ENCODE measurements at places on chromosomes 13 and 19.

DNA sequence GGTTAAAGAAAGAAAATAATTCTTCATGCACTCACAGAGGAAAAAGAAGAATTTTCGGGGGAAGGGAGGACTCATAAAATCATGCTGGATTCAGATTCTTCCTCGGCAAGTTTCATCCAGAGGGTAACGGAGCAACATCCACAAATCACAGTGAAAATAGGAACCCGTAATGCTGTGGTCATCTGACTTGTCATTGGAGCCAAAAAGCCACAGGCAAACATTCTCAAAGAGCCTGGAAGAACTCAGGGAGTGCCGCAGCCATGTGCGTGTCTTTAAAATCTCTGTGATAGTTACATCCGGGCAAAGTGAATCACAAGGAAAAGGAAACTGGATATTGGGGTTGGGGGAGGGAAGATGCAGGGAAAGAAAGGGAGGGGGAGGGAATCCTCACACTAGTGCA is 33.0 kb upstream of the VSTM2B start:
- H3K4me1 ChIP-seq, result no peaks in the 10 kb centered on the region
- H3K27ac ChIP-seq, result no peak overlapping the region
- no peaks in the 10 kb centered on the region for H3K27me3 ChIP-seq
- no peak for DNase-seq

GRCh38 chr13:99331881-99332293 is 24.7 kb upstream of the GPR183 start:
- no peak overlapping the region for H3K4me3 ChIP-seq
- no peaks in the 10 kb centered on the region for H3K27me3 ChIP-seq
- H3K27ac ChIP-seq, result no peak overlapping the region
- peaks cover 18% of the 10 kb centered on the region for H3K36me3 ChIP-seq

- H3K36me3 ChIP-seq, result no peaks in the 10 kb centered on the region
- H3K27ac ChIP-seq, result no peak overlapping the region
- DNase-seq, result no peak
- H3K4me1 ChIP-seq, result no peaks in the 10 kb centered on the region
- H3K4me3 ChIP-seq, result no peak overlapping the region
These were observed 57.0 kb upstream of the IPO5 start for GRCh38 chr13:97896446-97896845.

- H3K27me3 ChIP-seq, result no peaks in the 10 kb centered on the region
- no peak for DNase-seq
- no peaks in the 10 kb centered on the region for H3K4me1 ChIP-seq
- H3K36me3 ChIP-seq, result no peaks in the 10 kb centered on the region
- no peak overlapping the region for H3K4me3 ChIP-seq
These were observed 83.7 kb downstream of the AKAP11 start for GRCh38 chr13:42355491-42356183.

DNA sequence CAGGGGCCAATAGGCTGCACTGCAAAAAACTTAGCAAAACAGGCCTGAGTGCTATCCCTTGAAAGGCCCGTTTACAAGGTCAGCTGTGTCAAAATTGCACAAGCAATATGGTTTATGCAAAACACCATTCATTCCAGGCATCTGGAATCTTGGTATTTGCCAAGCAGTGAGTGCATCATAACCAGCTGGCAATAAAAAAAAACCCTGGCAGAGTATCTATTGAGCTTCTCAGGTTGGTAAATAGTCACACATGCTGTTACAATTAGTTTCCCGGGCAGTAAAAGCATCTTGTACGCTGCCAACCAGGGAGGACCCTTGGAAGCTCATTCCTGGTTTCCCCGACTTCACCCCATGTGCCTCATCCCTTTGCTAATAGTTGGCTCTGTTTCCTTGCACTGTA is 21.3 kb downstream of the ZNF77 start:
- no peaks in the 10 kb centered on the region for H3K4me1 ChIP-seq
- H3K36me3 ChIP-seq, result peaks cover under 1% of the 10 kb centered on the region
- no peak for DNase-seq
- no peaks in the 10 kb centered on the region for H3K27me3 ChIP-seq
- no peak overlapping the region for H3K4me3 ChIP-seq
